Ascending aorta (tissue), 2 donors: ENCODE measurements at places on chromosomes 12 and 14. TPM values are rescaled to one million over a fixed set of nuclear protein-coding genes. Genes with fewer than 3 reads are reported as not detected.

DNA sequence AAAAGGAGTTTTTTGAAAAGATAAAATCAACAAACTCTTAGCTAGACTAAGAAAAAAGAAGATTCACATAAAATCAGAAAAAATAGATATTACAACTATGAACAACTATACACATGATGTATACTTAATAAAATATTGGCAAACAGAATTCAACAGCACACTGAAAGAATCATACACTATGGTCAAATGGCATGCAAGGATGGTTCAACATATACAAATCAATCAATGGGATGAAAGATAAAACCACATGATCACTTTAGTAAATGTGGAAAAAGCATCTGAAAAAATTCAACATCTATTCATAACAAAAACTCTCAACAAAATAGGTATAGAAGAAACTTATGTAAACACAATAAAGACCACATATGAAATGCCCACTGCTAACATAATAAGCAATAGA, 84.5 kb upstream of the BBS10 start:
- H3K27ac ChIP-seq, result no peak overlapping the region
- no peaks in the 10 kb centered on the region for H3K36me3 ChIP-seq
- no peak overlapping the region for H3K4me3 ChIP-seq
- DNase-seq, result no peak

DNA sequence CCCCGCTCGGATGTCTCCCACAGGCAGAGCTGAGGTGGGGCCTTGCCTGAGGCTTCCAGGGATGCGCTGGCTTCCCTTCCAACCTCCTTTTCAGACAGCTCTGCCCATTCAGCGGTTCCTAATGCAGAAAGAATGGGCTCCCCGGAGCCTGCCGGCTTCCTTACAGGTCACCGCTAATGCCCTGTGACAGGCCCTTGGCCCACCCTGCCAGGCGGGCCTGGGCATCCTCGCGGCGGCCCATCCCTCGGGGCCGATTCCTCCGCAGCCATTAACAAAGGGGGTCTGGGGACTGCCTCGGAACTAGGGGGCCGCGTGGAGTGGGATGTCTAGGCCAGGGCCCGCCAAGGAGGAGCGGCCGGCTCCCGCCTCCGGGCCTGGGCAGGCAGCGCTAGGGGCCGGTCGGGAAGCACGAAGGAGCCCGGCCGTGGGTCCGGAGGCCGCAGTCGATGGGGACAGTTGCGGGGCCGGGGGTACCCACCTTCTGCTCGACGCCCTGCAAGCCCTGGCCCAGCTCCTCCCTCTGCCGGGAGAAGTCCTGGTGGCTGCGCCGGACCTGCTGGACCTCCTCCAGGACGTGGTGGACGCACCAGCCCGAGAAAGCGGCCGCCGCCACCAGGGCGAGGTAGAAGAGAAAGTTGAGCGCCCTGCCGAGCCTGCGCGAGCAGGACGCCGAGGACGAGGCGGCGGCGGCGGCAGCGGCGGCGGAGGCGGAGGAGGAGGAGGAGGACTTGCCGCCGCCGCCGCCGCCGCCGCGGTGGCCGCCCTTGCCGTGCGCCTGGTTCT, 738 bp downstream of the CKAP4 start:
- no peaks in the 10 kb centered on the region for H3K36me3 ChIP-seq
- no peaks in the 10 kb centered on the region for H3K27me3 ChIP-seq
- H3K4me1 ChIP-seq, result peaks cover 24% of the 10 kb centered on the region

- peak overlapping the region; percentile 100 for H3K27ac ChIP-seq
- DNase-seq, result peak; percentile 97
- H3K4me1 ChIP-seq, result peaks cover 15% of the 10 kb centered on the region
- peak overlapping the region; percentile 92 for H3K4me3 ChIP-seq
- no peaks in the 10 kb centered on the region for H3K27me3 ChIP-seq
These were observed 1.4 kb upstream of the ZFP36L1 start for GRCh38 chr14:68794130-68794850.

The SYNE3 gene
- 84.1 TPM for total RNA-seq

The CCDC197 gene
- not detected for total RNA-seq

DNA sequence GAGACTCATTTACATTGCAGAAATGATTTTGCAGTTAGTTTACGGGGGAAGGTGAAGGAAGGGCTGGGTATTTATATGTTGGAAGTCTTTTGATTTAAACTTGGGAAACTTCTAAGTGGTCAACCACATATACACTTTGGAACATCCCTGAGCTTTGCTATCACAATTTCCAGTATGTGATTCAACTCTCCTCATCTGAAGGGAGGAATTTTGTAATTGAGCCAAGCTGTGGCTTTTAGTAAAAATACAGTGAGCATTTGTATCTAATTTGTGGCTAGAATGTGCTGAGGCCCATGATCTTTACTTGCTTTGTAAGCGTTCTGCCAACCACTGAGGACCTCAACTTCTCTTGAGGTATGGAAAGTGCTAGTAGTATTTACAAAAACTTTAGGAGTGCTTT, 235.0 kb upstream of the PDZRN4 start:
- H3K27me3 ChIP-seq, result no peaks in the 10 kb centered on the region
- DNase-seq, result no peak
- H3K36me3 ChIP-seq, result no peaks in the 10 kb centered on the region
- H3K4me1 ChIP-seq, result no peaks in the 10 kb centered on the region

The PTPRB gene
- total RNA-seq, result 49.5 TPM

GRCh38 chr12:108043750-108044533, 85.1 kb upstream of the WSCD2 start:
- H3K27me3 ChIP-seq, result no peaks in the 10 kb centered on the region
- no peaks in the 10 kb centered on the region for H3K36me3 ChIP-seq
- H3K27ac ChIP-seq, result no peak overlapping the region
- no peak overlapping the region for H3K4me3 ChIP-seq

- H3K27ac ChIP-seq, result no peak overlapping the region
- no peak for DNase-seq
- H3K4me1 ChIP-seq, result no peaks in the 10 kb centered on the region
- no peak overlapping the region for H3K4me3 ChIP-seq
- H3K36me3 ChIP-seq, result no peaks in the 10 kb centered on the region
These were observed 13.8 kb upstream of the TMTC2 start for GRCh38 chr12:82672811-82673495.

GRCh38 chr12:52210925-52211650, 19.3 kb upstream of the KRT80 start:
- no peaks in the 10 kb centered on the region for H3K27me3 ChIP-seq
- DNase-seq, result no peak
- peaks cover 16% of the 10 kb centered on the region for H3K4me1 ChIP-seq
- no peaks in the 10 kb centered on the region for H3K36me3 ChIP-seq
- H3K4me3 ChIP-seq, result no peak overlapping the region

The MFAP5 gene
- total RNA-seq, result 174 TPM

GRCh38 chr14:103847451-103848174, at the start of gene PPP1R13B:
Gene PPP1R13B, minus strand, starts transcription at chr14:103847575. Its CDS starts 268 bp downstream, at chr14:103847307.
- DNase-seq, result peak; percentile 94
- H3K4me1 ChIP-seq, result peaks cover 10% of the 10 kb centered on the region
- H3K27ac ChIP-seq, result peak within 1 kb of the TSS; percentile 77
- no peaks in the 10 kb centered on the region for H3K36me3 ChIP-seq

The REC8 gene
- total RNA-seq, result 9.6 TPM

DNA sequence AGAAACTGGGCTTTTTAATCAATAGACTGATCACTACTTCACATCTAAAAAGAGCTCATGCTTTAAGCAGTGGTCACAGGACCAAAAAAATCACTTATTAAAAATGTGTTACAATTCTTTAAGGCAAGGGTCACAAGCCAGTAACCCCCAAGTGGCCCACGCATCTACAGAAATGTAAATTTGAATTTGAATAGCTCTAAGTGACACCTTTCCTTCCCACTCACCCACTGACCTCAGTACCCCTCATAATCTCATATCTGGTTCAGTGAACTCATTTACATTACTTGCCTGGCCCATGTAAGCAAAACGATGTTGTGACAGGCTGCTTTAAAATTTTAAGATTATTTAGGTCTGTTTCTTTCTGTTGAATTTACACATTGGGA, 27.4 kb downstream of the NELL2 start:
- peaks cover 2% of the 10 kb centered on the region for H3K4me1 ChIP-seq
- H3K27ac ChIP-seq, result no peak overlapping the region
- no peaks in the 10 kb centered on the region for H3K36me3 ChIP-seq
- no peak for DNase-seq
- no peak overlapping the region for H3K4me3 ChIP-seq

DNA sequence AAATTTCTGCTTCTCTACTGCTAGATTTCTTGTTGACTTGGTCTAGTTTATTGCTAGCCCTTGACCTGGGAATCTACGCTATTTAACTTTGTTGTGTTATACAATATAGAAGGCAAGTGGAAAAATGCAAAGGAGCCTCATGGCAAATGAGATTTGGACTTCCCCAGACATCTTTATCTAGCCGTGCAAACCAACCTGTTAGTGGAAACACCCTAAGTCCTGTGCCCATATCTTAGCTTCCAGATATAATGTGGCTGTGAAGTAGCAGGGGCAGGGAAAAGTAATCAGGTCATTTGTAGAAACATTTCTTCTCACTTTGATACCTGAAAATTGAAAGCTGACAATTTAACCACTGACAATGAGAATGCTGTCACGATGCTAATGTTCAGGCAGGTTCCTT, 90.7 kb upstream of the ATP2B1 start:
- H3K36me3 ChIP-seq, result no peaks in the 10 kb centered on the region
- H3K27ac ChIP-seq, result no peak overlapping the region
- H3K4me3 ChIP-seq, result no peak overlapping the region
- H3K4me1 ChIP-seq, result no peaks in the 10 kb centered on the region

GRCh38 chr14:92886337-92886736, 36.6 kb upstream of the CHGA start:
- H3K27ac ChIP-seq, result no peak overlapping the region
- H3K36me3 ChIP-seq, result no peaks in the 10 kb centered on the region
- H3K4me3 ChIP-seq, result no peak overlapping the region
- H3K27me3 ChIP-seq, result no peaks in the 10 kb centered on the region
- no peak for DNase-seq

DNA sequence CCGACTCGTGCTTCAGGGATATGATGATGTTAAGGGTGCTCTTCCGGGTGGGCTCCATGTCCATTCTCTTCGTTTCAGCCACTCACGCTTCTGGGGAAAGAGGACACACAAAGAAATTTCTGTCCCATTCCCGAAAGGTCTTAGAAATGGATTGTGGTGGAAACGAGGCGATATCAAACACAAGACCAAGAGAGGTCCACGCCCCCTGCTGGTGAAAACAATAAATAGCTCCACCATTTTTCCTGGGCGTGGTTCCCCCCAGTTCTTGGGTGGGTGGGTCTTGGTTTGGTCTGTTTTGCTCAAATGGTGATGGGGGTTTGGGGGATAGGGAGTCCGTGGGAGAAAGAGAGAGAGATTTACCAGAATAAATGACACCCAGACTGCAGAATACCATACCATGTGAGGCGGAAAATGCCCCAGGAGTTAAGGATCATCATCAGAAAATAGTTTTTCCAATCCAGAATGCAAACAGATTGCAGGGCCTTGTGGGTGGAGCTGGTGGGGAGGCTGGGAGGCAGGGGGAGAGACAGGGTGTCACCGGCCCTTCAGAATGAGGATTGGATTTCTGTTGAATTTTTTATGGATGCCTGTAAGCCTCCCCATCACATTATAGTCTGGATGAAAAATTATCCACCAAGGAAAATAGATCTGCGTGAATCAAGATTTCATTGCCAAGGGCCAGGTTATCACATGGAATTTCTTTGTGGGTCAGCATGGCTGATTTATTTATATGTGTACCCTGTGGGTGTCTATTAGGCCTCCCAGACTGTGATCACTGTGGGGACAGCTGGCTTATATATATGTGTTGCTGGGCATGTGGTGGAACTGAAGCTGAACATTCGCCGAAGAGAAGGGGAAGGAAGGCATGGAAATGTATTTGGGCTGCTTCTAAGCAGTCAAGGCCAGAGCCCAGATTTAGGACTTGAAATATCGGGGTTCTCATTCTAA, 55.8 kb downstream of the SRRM4 start:
- no peaks in the 10 kb centered on the region for H3K36me3 ChIP-seq
- no peak overlapping the region for H3K4me3 ChIP-seq
- H3K27me3 ChIP-seq, result no peaks in the 10 kb centered on the region
- no peaks in the 10 kb centered on the region for H3K4me1 ChIP-seq

The GPR137C gene
- not detected for total RNA-seq

GRCh38 chr12:68117661-68118060, 41.9 kb downstream of the IFNG start:
- no peaks in the 10 kb centered on the region for H3K27me3 ChIP-seq
- no peak overlapping the region for H3K27ac ChIP-seq
- no peak overlapping the region for H3K4me3 ChIP-seq
- DNase-seq, result no peak
- no peaks in the 10 kb centered on the region for H3K4me1 ChIP-seq
- H3K36me3 ChIP-seq, result no peaks in the 10 kb centered on the region

DNA sequence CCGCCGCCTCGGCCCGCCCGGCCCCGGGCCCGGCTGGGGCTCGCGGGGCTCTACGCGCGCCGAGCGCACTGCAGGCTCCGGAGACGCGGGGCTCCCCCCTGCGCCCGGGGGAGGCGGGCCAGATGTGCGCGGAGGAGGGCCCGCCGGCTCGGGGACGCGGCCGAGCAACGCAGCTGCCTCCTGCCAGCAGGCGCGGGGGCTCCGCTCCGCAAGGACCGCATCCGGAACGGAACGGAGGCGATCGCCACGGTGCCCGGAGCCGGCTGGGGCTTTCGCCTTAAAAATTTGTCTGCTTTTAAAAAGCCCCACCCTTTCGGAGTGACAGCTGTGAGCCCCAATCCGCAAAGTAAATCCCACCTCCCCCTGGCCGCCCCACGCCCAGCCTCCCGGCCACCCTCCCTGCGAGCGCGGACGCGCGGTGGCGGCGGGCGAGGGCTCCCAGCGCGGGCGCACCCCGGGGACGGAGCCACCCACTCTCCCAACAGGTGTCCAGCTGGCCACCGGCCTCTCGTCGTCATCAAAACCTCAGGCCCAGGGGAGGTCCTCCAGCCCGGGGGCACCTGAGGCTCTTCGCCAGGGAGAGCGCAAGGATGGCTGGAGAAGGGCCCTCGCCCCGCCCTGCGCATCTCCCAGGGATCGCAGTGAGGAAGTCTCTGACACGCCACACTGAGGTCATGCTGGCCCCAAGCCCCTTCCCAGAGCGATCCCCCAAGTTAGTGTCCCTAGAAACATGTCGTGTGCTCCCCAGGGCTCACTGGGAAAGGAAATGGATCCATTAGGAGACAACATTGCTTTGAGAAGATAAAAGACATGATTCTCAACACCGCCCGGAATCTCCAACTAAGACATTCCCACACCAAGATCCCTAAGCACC, at the start of gene TMEM132D:
Gene TMEM132D (minus strand): TSS at position 70 of the 874 bp plus-strand sequence.
- H3K4me1 ChIP-seq, result no peaks in the 10 kb centered on the region
- H3K4me3 ChIP-seq, result no peak within 1 kb of the TSS
- no peaks in the 10 kb centered on the region for H3K27me3 ChIP-seq
- no peak for DNase-seq

The CD69 gene
- total RNA-seq, result 1.3 TPM

DNA sequence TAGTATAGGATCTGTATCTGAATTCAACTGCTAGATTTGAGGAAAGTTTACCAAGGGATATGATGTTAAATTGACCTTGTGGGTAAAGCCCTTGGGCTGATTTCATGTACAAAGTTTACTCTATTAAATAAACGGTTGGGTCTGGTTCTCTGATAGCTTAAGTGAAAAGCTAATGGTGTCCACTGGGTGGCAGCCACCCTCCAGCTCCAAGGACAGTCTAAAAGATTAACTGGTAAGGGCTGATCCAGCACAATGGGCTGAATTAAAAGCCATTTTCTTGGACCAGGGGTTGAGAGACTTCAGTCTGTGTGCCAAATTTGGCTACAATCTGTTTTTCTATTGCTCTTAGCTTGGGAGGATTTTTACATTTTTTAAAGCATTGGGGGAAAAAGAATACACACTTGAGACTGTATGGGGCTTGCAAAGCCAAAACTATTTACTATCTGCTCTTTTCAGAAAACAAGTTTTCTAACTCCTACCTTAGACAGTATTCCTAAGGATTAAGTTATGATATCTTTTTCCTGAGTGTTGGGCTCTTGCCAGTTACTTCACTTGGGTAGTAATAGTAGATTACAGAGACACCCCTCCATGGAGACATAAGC, 116.5 kb downstream of the GPHN start:
- H3K27ac ChIP-seq, result no peak overlapping the region
- DNase-seq, result no peak
- H3K36me3 ChIP-seq, result no peaks in the 10 kb centered on the region
- H3K4me1 ChIP-seq, result no peaks in the 10 kb centered on the region
